ENCODE measurements at places on chromosomes 1 and 21.

- peak; percentile 43 for DNase-seq
These were observed 85.5 kb downstream of the CLIC4 start for GRCh38 chr1:24830680-24831272.

DNA sequence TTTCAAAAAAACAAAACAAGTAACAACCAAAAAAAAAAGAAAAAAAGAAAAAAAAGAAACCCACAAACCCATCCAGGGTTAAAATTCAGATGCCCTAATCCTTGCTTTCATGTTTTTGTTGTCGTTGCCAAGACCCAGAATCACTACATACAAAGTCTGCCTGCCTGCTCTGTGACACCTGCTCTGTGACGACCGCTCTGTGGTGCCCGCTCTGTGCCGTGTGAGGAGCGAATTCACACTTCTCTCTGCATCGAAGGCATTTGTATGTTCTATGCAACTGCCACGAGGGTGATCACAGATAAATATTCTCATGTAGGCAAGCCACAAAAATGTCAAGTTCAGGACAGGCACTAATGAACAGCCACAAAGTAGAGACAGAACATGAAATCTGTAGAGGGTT is 178.6 kb downstream of the SLC45A1 start:
- DNase-seq: no peak

DNA sequence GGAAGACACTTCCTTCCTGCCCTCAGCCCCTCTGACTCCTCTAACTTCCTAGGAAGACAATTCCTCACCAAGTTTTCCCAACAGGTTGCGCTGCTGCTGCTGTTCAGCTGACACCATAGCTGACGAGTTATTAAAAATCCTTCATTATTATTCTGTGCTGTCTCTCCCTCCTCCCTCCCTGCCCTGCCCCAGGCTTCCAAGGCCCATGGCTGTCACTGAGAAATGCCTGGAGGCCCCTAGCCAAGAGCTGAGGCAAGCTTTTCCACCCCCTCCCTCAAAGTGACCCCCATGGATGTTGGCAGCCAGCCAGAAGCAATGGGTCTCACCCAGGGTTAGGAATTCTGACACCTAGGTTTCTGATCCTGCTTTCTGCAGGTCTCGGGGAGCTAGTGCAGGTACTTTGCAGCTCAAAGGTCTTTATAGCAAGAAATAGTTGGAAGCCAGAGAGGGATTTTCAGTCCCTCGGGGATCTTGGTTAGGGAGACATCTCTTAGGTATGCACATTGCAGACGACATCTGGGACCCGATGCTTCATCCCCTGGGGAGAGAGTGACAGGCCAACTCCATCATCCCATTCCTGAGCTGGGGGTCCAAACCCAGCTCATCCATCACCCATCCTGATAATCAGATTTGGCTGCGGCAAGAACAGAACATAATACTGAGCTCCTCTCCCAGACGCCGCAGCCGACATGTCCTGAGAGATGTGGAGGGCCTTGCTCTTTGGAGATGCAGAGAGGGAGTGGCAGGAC is 65.0 kb downstream of the KIRREL1 start:
- DNase-seq: no peak

GRCh38 chr1:15236321-15236721 is 10.7 kb upstream of the FHAD1 start:
- DNase-seq: no peak

- DNase-seq: no peak
These were observed 81.5 kb downstream of the SCMH1 start for GRCh38 chr1:41160498-41161110.

DNA sequence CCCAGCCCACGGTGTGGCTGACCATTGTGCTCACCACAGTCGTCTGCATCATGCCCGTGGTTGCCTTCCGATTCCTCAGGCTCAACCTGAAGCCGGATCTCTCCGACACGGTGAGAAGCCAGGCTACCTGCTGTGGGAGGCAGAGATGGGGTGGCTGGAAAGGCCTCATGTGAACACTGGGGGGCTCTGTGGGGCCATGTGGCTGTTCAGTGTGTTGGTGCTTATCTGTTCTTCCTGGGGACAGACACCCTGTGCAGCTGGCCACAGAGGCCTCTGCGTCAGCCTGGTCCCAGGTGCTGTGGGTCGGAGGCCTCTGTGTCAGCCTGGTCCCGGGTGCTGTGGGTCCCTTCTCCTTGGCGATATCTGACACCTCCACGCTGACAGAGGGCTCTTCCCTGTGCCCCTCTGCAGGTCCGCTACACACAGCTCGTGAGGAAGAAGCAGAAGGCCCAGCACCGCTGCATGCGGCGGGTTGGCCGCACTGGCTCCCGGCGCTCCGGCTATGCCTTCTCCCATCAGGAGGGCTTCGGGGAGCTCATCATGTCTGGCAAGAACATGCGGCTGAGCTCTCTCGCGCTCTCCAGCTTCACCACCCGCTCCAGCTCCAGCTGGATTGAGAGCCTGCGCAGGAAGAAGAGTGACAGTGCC is 23.2 kb downstream of the ATP8B2 start:
- no peak for DNase-seq

DNA sequence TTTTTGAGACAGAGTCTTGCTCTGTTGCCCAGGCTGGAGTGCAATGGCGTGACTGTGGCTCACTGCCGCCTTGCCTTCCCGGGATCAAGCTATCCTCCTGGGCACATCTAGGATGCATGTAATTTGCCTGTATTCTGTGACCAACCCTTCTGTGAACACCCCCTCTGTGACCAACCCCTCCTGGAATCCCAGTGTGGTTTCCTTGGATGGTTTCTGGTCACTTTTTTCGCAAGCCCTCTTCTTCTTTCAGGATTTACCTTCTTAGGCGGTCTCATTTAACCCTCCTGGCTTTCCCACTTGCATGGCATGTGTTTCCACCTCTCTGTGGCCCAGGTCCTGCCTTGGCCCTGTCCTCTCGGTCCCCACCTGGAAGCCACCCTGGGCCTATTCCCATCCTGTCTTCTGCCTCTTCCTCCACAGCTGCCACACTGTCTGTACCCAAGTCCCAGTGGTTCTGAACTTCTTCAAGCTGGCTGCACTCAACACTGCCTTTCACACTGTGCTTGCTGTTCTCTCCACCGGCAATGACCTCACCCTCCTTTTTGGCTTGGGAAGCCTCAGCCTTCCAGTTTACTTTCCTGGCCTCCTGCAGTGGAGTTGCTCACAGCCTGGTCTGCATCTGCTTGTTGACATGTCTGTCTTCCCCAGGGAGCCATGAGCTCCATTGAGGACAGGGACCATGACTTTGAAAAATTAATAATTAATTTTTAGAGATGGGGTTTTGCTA is 57.0 kb downstream of the DISC1 start:
- DNase-seq: no peak

GRCh38 chr1:181319907-181320306 is 163.4 kb upstream of the CACNA1E start:
- DNase-seq: no peak

- no peak for DNase-seq
These were observed 376.4 kb downstream of the PLPP3 start for GRCh38 chr1:56202796-56203492.
